ENCODE measurements at places on chromosomes 2 and 18.

- no peak for DNase-seq
Observed at GRCh38 chr2:157789256-157789655, 86.9 kb downstream of the ACVR1 start.

- no peak for DNase-seq
Observed at GRCh38 chr2:68387408-68388350, 22.6 kb downstream of the PLEK start.

GRCh38 chr2:179946346-179946745 lies 60.8 kb downstream of the CWC22 start:
- DNase-seq, result no peak

- DNase-seq, result no peak
Observed at GRCh38 chr2:109498906-109499305, 114.9 kb downstream of the SEPTIN10 start.

GRCh38 chr2:228532233-228532632 lies 350.7 kb upstream of the SPHKAP start:
- no peak for DNase-seq

GRCh38 chr2:190272457-190272842 lies 47.2 kb downstream of the HIBCH start:
- no peak for DNase-seq

DNA sequence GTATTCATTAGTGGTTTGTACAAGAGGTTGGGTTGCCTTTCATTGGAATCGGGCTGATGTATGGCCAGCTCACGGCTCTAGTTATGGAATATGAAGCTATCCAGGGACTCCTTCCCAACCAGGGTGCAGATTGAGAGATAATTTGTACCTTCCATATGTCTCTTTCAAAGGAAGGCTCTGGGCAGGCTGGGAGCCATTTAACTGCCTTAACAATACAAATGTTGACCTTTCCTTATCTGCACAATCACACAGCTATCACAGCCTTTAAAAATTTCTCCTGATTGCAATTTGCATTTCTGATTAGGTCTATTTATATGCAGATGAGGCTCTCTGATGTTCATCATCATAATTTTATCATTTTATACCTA lies 58.7 kb downstream of the MYO3B start:
- DNase-seq, result no peak

DNA sequence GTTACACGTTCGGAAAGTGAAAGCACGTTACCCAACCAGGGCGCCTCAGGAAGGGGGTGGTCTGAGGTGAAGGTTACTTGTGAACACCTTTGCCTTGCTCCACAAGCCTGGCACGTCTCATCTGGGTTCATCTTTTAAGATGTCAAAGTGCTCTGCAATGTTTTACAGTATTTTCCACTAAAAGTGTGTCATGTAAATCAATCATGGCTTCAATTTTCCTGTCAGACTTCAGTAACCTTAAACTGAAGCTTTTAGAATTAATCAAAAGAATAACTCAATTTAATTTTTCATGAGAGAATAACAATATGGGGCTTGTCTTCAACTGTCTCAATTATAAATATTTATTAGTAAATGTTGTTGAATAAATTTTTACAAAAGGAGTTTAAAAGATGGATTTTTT lies 93.3 kb upstream of the FANCL start:
- DNase-seq, result no peak

GRCh38 chr2:108870069-108870644 lies 83.6 kb downstream of the CCDC138 start:
- no peak for DNase-seq

GRCh38 chr2:183614799-183615435 lies 490.7 kb downstream of the NUP35 start:
- DNase-seq, result no peak

- no peak for DNase-seq
Observed at GRCh38 chr2:95525294-95526035, 40.9 kb upstream of the TRIM43B start.

- no peak for DNase-seq
Observed at GRCh38 chr2:196391149-196391479, 219.7 kb upstream of the STK17B start.

DNA sequence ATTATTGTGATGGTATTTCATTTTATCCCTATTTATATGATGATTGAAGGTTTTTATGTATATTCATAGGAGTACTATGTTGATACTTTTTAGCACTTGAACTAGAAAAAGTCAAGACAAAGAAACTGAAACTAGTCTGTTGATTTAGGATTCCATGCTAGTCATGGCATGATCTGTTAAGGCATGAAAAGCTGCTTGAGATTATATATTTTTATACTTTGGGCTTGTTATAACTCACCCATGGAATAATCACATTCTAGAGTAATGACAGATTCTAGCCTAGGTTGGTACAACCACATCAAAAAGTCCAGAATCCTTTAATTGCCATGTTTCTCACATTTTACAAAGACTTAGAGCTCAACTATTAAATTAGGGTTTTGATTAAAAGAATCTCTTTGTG lies 472.6 kb upstream of the CELF4 start:
- DNase-seq, result no peak

GRCh38 chr2:218557941-218558340 lies 10.2 kb downstream of the USP37 start:
- no peak for DNase-seq

- no peak for DNase-seq
Observed at GRCh38 chr2:99780276-99780675, 290.5 kb upstream of the REV1 start.

DNA sequence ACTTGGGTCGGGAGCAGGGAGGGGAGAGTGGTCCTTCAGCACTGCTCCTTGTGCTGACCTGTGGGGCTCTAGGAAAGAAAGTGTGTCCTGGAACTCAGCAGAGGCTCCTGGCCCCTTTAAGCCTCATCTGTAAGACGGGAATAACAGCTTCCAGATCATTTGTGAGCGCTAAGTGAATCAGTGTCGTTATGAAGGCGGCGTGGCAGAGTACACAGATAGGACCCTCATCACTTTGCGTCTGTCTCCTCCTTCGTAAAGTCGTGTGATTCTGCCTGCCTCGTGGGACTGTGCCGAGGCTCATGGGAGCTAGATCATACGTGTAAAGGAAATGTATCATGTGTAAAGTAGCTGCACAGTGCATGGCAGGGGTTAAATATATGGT lies 18.6 kb downstream of the COLEC11 start:
- peak; percentile 12 for DNase-seq

- no peak for DNase-seq
Observed at GRCh38 chr2:10141736-10142639, 19.4 kb downstream of the RRM2 start.

DNA sequence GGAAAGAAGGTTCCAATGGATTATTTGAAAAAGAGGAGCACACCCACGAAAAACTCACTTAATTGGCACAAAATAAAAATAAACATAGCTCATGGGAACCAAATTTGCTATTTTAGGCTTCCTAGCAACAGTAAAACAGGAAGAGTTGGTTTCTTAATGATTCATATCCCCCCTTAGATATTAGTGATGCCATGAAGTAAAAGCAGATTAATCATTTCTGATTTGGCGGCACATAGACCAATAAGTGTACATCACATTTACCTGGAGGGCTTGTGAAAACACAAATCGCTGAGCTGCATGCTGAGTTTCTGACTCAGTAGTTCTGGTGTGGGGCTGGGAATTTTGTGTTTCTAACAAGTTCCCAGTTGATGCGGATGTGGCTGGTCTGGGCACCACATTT lies 260.4 kb downstream of the SLC4A3 start:
- DNase-seq, result no peak

- DNase-seq, result no peak
Observed at GRCh38 chr2:53515435-53516332, 251.9 kb upstream of the CHAC2 start.

GRCh38 chr2:132465917-132466316 lies 49.3 kb downstream of the GPR39 start:
- no peak for DNase-seq

- DNase-seq, result no peak
Observed at GRCh38 chr18:31057051-31057450, 14.5 kb upstream of the DSC3 start.

DNA sequence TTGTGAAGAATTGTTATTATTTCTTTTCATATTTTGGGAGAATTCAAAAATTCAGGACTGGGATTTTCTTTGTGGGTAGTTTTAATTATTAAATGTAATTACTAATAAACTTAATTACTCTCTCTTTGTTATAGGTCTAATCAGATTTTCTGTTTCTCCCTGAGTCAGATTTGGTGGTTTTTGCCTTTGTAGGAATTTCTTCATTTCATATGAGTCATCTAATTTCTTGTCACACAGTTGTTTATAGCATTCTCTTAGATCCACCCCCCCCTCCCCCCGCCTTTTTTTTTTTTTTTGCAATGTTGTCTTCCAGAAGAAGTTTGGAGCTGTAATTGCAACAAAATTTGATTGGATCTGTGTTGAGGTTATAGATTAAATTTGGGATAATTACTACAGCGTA lies 26.0 kb upstream of the GALR1 start:
- no peak for DNase-seq

DNA sequence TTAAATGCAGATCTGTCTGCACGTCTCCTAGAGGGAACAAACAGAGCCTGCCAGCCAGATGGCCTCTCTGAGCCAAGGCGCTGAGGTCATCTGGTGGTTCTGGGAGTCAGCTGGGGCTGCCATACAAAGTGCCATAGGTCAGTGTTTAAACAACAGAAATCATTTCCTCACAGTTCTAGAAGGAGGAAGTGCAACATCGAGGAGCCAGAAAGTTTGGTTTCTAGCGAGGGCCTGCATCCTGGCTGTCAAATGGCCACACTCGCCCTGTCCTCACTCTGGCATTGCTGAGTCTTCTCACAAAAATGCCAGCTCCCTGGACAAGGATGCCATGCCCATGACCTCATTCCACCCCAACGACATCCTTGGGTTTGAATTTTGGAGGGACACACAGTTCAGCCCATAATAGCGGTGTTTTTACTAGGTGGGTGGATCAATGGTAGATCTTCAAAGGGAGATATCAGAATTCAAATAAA lies 59.6 kb downstream of the MYT1L start:
- no peak for DNase-seq

GRCh38 chr2:50707196-50707595 lies 324.7 kb downstream of the NRXN1 start:
- DNase-seq, result no peak

DNA sequence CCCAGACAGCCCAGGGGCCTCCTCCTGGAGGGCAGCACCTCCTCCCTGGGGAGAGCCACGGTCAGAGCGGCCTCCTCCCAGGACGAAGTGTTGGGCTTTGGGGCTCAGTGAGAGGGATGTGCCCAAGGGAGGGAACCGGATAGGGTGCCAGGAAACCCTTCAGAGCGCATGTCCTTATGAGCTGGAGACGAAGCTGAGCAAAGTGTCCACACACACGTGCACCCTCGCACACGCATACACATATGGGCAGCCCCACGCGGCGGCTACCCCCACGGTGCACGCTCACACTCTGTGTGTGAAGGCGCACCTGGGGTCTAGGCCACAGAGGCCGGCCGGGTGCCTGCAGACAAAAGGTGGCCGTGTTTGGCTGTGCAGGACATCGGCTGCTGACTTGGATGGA lies 106.1 kb upstream of the HDAC4 start:
- no peak for DNase-seq

DNA sequence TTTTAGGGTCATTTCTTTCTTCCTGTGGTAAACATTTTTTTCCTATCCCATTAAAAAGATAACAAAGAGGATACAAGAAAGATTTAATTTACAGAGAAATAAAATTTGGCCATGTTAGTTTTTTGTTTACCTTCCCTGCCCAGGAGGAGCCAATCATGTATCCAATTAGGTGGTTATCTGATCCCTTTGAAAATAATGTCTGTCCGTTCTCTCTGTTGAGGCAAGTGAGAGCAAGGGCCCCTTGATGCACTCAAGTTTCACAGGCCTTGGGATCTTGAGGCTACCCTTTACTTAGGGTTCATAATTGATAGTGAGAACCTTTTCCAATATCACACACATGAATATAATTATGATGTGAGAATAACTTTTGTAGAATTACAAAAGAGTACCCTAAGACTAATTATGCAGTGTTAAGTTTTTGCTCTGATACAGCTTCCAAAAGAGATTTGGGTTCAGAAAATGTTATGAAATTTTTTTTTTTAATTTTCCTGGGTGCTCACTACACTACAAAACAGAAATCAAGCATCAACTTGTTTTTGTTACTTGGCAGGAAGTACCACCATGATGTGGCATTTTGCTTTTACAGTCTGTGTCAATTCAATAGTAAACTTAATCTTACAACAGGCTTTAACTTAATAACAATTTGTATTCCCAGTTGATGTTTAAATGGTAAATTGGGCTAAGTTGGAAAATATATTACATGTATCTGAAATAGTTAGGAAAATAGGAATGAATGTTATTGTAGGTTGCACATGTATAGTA lies 42.0 kb downstream of the AFTPH start:
- no peak for DNase-seq

- no peak for DNase-seq
Observed at GRCh38 chr2:50509852-50510251, 522.1 kb downstream of the NRXN1 start.

GRCh38 chr2:177432703-177433102 lies 40.1 kb downstream of the AGPS start:
- DNase-seq, result no peak

DNA sequence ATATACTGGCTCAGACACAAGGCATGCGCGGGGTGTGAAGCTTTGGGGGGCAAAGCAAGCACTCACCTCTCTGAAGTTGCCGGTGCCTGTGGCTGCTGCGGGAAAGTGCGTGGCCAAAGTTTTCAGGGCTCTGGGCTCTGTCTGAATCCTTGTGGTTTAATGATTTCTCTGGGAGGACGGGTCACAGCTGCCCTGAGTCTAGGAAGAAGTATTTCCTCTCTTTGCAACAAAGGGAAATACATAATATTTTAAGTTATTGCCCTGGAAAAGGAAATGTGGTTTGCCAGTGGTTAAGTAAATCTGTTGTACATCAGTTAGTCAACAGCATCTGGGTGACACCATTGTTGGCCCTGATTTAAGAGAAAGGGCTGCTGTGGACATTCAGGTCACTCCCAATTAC lies 56.7 kb upstream of the ZDBF2 start:
- DNase-seq, result no peak

DNA sequence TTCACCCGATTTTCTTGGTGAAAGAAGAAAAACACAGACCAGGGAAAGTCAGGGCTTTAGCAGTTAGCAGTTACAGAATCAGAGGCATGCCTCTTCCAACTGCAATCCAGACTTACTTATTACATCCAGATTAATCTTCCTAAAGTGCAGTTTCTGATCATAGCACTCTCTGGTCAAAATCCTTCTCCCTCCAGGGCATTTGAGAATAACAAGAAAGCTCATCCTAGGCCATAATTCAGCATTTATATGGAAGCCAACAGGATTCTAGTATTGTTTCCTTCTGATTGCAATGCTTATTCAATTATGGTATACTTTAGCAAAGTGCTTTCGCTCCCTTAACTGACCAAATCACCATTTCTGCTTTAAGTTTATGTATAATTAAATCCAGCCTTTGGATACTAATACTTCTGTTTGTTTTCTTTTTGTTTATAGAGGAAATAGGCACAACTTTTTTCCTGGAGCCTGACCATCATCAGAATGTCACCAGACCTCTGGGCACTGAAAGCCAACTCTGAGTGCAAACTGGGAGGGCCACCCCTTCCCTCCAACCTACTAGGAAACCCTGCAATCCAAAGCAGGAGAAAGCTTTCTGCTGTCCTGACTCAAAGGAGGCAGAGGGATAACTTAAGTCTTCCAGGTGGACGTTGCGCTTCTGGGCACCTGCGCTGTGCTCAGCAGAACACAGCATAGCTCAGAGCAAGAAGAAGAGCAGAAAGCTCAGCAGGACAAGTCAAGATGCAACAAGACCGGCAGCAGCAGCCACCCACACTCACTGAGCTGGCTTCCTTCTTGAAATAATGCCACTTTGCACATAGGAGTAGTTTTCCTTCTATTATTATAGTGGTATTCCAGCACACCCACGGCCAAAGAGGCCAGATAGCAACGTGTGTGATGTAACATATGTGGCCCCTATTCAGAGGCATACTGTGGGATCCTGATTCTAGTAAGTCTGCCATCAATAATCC lies 99.3 kb downstream of the STK39 start:
- DNase-seq, result no peak

GRCh38 chr18:67977067-67977616 lies 460.6 kb upstream of the DSEL start:
- DNase-seq, result no peak

All from activated CD8-positive, alpha-beta memory T cell treated with anti-CD3 and anti-CD28 coated beads, Interleukin-2, amount 10 ng/mL, durations not matched to agents 7 days and 5 days (primary cell).